ENCODE measurements at places on chromosomes 6 and 20. TPM values are rescaled to one million over a fixed set of nuclear protein-coding genes. Genes with fewer than 3 reads are reported as not detected.
A peak's percentile ranks its signal among the peaks of the same experiment; 100 is the strongest.

DNA sequence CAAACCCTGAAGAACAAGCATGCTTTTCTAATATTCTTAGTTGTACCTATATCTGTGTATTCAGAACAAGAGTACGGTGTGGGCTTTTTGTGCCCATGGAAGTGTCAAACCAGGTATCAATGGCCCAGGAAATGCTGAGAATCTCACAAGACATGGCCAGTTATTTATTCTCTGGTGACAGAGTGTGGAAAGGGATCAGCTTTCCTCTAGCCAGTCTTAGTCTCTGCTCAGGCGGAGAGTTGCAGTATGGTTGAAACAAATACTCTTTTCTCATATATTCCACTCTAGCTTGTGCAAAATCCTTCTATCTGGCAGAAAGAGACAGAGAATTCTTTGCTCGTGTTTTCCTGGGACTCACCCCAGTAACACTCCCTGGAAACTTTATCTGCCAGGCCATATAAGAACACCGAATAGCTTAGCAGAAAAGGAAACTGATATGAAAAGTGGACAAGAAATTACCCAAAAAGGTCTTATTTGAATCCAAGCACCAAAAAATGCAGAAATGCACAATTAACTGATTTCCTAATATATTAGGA is 173.3 kb upstream of the RSPO3 start:
- no peak for DNase-seq

DNA sequence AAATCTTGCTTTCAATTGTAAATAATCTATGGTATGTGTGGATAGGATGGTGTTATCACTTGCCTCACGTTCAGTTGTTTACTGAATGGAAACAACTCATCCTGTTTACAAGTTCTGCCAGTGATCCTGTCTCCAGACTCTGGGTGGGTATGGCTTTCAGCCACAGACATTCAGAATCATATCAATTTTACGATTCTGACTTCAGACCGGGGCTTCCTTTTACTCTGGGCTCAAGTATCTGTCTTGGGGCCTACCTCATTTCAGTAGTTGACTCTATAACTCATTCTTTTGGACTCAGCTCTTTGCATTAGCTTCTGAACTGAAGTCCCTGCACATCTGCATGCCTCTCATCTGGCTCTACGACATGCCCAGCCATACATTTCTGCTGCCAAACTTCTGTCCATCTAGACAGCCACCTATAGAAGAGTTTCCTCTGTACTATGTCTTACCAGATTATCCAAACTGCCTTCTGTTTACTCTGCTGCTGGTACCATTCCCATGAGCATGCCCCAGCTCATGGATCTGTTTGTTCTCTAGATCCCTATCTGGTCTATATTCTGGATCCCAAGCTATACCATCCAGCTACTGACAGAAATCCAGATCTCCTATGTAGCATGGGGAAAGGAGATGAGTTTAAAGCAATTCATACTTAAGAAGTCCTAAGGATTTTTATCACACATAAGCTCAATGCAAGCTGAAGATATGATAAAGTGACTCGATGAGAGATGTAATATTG is 34.3 kb downstream of the FYN start:
- no peak for DNase-seq

The SIGLEC1 gene
- not detected for total RNA-seq

The PBOV1 gene
- not detected for total RNA-seq

The PFDN4 gene
- total RNA-seq = 86.7 TPM

- DNase-seq = no peak
These were observed 701.7 kb upstream of the CITED2 start for GRCh38 chr6:140076105-140076504.

DNA sequence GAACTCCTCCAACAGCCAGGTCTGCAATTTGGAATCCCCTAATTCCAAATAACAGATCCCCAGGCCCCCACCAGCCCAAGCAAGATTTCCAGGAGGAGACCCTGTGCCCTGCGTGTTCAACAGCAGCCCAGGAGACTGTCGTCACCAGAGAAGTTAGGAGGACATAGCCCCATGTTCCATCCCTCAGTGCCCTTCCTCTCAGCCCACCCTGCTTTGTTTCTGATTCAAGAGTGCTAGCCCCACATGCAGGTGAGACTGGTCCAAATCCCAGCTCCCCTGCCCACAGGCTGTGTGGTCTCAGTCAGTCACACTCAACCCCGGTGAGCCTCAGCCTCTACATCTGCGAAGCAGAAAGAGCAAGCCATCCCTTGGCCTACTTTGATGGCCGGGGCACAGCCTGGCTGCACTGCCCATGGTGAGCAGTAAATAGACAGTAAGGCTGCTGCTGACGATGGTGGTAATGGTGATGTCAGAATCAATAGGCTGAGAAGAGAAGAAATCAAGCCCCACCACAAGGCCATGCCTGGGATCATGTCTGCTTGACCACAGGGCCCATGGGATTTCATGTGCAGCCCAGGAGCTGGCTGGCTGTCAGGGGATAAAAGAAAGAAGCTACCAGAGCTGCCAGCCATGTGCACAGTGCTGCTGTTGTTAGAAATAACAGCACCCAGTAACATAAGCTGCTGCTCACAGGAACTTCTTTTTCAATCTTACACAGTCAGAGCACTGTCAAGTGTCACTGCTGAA is 51.5 kb upstream of the NXT1 start:
- DNase-seq = no peak

The ZKSCAN3 gene
- 6.9 TPM for total RNA-seq

DNA sequence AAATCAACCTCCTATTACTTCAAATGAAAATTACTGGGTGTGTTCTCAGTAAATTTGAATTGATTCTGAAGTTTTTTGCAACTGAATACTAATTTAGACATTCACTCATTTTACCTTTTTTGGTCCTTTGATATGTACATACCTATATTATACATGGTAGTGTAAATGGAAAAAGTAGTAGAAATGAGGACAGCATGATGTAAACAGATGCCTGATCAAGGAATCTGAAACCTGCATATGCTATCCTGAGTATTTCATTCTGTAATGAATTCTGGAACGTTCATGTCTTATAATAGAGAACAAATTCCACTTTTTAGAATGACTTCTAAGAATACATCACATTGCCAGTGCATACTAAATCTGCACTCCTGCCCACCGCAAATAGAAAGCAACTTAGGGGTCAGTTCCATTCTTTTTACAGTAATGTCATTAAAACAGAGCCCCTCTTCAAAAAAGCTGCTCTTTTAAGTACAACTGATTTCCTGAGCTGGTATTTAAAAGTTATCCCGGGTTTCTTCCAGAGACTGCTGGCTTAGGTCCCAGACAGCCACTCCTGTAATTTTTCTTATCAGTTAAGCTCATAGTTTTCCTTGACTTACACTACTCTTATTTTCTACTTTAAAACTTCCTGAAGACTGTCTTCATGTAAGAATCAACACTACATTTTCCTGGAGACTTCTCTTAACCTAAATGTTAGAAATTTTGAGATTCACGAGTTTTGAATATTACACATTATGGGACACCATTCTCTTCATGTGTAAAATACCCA is 48.4 kb downstream of the MAP3K7 start:
- peak; percentile 71 for DNase-seq

The POLR1H gene
- 46.1 TPM for total RNA-seq

The HAO1 gene
- not detected for total RNA-seq

DNA sequence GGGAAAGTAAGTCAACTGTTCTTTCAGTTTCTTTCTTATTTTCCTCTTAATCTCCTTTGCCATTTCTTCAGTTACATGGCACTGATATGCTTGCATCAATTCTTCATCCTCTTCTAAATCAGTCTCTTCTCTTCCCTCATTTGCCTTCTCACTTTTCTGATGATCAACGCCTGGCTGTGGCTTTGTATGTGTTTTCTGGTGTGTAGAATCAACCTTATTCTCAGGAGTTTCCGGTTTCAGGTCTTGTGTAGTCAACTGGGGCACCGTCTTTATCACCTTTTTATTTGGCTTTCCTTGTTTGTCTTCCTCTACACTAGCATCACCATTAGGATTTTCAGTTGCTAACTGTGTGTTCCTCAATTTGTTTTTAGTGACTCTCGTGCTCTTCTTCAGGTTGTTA is 31.6 kb downstream of the AHI1 start:
- DNase-seq = no peak
